ENCODE measurements at places on chromosomes 3 and 15. TPM values are rescaled to one million over a fixed set of nuclear protein-coding genes. Genes with fewer than 3 reads are reported as not detected.

- H3K27ac ChIP-seq = peak overlapping the region; percentile 66
- H3K4me1 ChIP-seq = peaks cover 3% of the 10 kb centered on the region
- H3K36me3 ChIP-seq = peaks cover 2% of the 10 kb centered on the region
- H3K4me3 ChIP-seq = peak overlapping the region; percentile 83
- DNase-seq = no peak
Observed at GRCh38 chr15:64092864-64093626, 593 bp downstream of the CIAO2A start.

GRCh38 chr15:63044645-63045464, 2.3 kb downstream of the TPM1 start:
- peak overlapping the region; percentile 20 for H3K27ac ChIP-seq
- DNase-seq = no peak
- peaks cover 35% of the 10 kb centered on the region for H3K4me1 ChIP-seq
- H3K36me3 ChIP-seq = peaks cover 8% of the 10 kb centered on the region

DNA sequence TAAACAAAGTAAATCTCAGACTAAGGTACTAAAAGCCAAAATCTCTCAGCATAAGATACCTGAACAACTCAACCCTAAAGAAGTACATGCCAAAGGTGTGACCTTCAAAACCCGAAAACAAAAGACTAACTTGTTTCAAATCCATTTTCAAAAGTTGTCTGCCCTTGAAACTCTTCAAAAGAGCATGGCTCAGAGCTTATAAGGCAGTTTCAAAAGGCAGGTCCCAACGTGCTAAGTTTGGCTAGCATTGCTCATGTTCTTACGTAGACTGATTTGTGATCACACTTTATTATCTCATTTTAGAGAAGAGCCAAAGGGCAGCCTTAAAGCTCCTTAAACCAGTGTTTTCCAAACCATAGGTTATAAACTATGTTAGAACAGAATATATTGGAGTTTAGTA, 112.2 kb downstream of the FEZF2 start:
- no peak overlapping the region for H3K4me3 ChIP-seq
- no peaks in the 10 kb centered on the region for H3K4me1 ChIP-seq
- no peak for DNase-seq

- no peak for DNase-seq
- no peak overlapping the region for H3K4me3 ChIP-seq
- H3K27me3 ChIP-seq = no peaks in the 10 kb centered on the region
- H3K36me3 ChIP-seq = no peaks in the 10 kb centered on the region
Observed at GRCh38 chr3:127215714-127216414, 22.9 kb downstream of the PRR23E start.

DNA sequence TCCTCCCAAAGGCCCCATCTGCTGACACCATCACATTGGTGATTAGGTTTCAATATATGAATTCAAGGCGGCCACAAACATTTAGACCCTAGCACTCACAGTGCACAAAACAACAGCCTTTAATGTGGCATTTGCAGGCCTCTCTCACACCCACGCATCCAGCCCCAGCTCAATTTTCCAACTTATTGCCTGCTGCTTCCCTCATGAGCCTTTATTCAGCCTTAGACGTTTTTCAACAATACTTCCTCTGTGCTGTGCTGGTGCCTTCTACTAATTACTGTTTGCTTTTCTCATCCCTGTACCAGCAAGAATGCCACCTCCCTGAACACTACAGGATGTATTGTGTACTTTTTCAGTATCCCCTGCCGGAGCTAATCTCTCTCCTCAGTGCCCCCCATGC, 334.6 kb downstream of the GABRB3 start:
- H3K27ac ChIP-seq = no peak overlapping the region
- H3K36me3 ChIP-seq = no peaks in the 10 kb centered on the region
- no peak overlapping the region for H3K4me3 ChIP-seq
- no peaks in the 10 kb centered on the region for H3K27me3 ChIP-seq

DNA sequence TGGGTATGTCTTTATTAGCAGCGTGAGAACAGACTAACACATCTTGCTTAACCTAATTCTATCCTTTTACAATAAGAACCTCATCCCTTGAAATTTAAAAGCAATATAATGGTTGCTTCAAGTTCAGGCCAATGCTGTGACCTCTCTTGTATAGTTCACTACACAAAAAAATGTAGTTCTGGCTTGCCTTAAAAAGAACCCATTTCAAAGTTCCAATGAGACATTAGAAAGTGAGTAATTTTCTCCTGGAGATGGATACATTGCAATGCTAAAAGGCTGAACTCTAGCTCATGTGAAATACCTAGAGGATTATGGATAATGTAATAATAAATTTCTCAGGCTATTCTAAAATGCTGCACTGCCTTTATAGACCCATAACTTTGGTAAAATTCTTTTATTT, 47.8 kb downstream of the ATP13A4 start:
- no peak overlapping the region for H3K4me3 ChIP-seq
- no peaks in the 10 kb centered on the region for H3K4me1 ChIP-seq
- no peaks in the 10 kb centered on the region for H3K36me3 ChIP-seq
- no peaks in the 10 kb centered on the region for H3K27me3 ChIP-seq

DNA sequence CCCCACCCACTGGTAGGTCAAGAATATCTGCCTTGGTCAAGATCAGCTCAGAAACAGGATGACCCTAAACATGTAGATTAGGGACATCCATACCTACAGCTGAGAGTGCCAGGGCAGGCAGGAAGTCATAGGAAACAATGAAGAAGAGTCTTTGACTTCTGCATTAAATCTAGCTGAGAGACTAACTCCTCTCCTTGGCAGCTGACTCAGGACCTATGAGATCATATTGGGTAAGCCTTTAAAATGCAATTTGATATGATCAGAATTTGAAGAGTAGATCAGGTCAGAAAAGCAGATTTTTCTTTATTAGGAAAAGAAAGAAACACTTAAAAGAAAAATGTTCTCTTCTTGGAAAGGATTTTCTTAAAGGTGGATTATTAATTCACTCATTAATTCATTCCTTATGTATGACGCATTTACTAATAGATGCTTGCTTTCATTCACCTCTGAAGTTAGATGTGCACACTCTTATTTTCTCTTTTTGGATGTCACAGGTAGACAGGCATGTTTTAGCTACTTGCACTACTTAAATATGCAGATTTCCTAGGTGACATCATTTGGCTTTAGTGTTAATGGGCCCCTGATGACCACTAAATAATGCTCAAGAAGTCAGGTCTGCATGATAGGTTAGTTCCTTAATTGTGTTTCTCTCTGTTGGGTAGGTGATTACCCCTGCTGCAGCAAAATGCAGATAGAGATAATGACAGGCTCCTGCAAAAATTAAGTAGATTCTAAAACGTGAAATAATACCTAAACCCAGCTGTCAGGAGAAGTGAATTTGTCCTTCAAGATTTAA, 35.7 kb upstream of the GSK3B start:
- H3K36me3 ChIP-seq = no peaks in the 10 kb centered on the region
- H3K27ac ChIP-seq = no peak overlapping the region
- DNase-seq = no peak
- no peaks in the 10 kb centered on the region for H3K4me1 ChIP-seq

- H3K27ac ChIP-seq = no peak overlapping the region
- 0 out of 2 replicates have a peak, but pooled peaks cover 4% of the 10 kb centered on the region for H3K4me1 ChIP-seq
- no peaks in the 10 kb centered on the region for H3K27me3 ChIP-seq
- H3K36me3 ChIP-seq = no peaks in the 10 kb centered on the region
Observed at GRCh38 chr15:31228980-31229826, 97.4 kb upstream of the KLF13 start.

- H3K4me1 ChIP-seq = 0 out of 2 replicates have a peak, but pooled peaks cover 4% of the 10 kb centered on the region
- H3K27me3 ChIP-seq = no peaks in the 10 kb centered on the region
- no peak for DNase-seq
- no peak overlapping the region for H3K27ac ChIP-seq
- no peaks in the 10 kb centered on the region for H3K36me3 ChIP-seq
- H3K4me3 ChIP-seq = no peak overlapping the region
Observed at GRCh38 chr3:182521339-182521738, 272.0 kb upstream of the ATP11B start.

DNA sequence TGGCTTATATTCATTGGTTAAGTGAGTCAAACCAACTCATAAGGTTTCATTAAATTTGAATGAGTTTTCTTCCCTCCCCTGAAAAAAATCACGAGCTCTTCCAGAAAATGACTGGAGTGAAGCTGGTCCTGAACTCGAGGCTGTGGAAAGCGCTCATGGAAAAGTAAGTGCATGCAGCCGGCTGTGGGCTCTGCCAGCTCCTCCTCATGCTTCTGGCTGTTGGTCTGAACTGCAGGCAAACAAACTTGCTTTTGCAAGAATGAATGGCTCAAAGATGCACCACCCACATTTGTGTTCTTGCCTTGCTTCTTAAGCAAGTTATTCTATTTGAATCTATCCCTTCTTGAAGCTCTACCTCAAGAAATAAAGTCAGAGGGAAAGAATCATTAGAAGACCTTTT, 6.2 kb downstream of the ETV5 start:
- H3K27ac ChIP-seq = no peak overlapping the region
- H3K4me1 ChIP-seq = peaks cover 4% of the 10 kb centered on the region
- no peaks in the 10 kb centered on the region for H3K27me3 ChIP-seq
- no peak overlapping the region for H3K4me3 ChIP-seq
- H3K36me3 ChIP-seq = no peaks in the 10 kb centered on the region

DNA sequence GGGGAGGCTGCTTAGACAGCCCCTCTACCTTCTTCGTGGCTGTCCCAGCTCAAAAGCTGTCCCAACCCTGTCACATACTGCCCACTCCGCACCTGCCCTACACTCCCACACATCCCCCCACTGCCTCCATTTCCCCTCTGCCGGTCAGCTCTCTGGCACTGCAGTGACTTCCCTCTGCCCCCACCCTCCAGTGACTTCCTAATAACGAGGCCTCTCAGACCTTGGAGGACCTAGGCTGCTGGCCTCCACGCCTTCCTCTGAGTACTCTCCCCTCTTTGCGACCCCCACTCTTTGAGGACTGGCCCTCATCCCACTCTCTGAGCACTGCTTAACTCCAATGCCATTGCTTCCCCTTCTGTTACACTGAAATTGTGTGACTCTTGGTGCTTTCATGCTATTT, 45.3 kb downstream of the KY start:
- no peaks in the 10 kb centered on the region for H3K36me3 ChIP-seq
- no peak overlapping the region for H3K4me3 ChIP-seq
- H3K27me3 ChIP-seq = no peaks in the 10 kb centered on the region
- no peak for DNase-seq
- no peak overlapping the region for H3K27ac ChIP-seq

DNA sequence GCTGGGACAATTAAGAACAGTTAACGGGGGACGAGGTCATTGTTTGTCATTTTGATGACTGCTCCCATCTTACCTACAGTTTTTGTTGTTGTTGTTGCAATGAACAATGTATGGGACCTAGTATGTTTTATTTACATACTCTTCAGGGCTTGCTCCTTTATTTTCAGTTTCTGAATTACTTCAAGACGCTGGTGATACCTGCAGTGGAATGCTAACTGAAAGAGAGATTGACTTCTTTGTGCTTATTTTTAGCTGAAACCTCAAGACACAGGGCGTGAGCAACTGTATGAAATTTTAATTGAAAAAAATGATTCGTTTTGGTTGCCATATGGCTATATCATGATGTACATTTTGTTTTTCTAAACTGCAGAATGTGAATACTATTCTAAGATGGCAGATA, 297.9 kb downstream of the EDEM1 start:
- DNase-seq = no peak
- H3K4me3 ChIP-seq = no peak overlapping the region
- no peaks in the 10 kb centered on the region for H3K4me1 ChIP-seq
- no peaks in the 10 kb centered on the region for H3K36me3 ChIP-seq
- no peaks in the 10 kb centered on the region for H3K27me3 ChIP-seq

DNA sequence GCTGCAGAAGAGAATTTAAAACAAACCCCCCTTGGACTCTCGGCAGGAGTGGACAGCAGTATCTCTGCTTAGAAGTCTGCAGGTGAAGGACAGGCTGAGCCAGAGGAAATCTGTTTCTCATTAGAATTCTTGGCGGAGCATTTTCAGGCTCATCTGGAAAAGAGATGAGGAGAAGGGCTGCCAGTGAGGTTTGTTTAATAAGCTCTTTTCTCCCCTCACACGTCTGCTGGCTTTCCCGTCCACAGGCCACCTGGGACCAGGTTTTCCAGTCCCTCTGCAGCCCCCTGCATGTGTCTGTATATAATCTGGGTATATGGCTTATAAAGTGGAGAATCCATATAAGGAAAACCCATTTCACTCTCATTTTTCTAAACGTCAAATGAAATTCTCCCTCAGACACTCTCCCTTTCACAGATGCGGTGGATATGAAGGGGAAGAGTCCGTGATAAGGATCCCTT, 155.4 kb upstream of the TPM1 start:
- H3K4me3 ChIP-seq = peak overlapping the region; percentile 42
- H3K27me3 ChIP-seq = no peaks in the 10 kb centered on the region
- no peaks in the 10 kb centered on the region for H3K36me3 ChIP-seq
- DNase-seq = peak; percentile 40
- H3K4me1 ChIP-seq = peaks cover 3% of the 10 kb centered on the region

GRCh38 chr3:114848643-114849350, 298.3 kb downstream of the ZBTB20 start:
- H3K27me3 ChIP-seq = no peaks in the 10 kb centered on the region
- H3K36me3 ChIP-seq = no peaks in the 10 kb centered on the region
- no peak overlapping the region for H3K27ac ChIP-seq

- DNase-seq = no peak
- no peak overlapping the region for H3K4me3 ChIP-seq
- no peaks in the 10 kb centered on the region for H3K4me1 ChIP-seq
- no peak overlapping the region for H3K27ac ChIP-seq
- no peaks in the 10 kb centered on the region for H3K36me3 ChIP-seq
- H3K27me3 ChIP-seq = no peaks in the 10 kb centered on the region
Observed at GRCh38 chr3:161215185-161215584, 5.9 kb upstream of the NMD3 start.

GRCh38 chr15:78450285-78450858, 12.4 kb downstream of the IREB2 start:
- no peak for DNase-seq
- H3K4me1 ChIP-seq = no peaks in the 10 kb centered on the region
- H3K27me3 ChIP-seq = no peaks in the 10 kb centered on the region

DNA sequence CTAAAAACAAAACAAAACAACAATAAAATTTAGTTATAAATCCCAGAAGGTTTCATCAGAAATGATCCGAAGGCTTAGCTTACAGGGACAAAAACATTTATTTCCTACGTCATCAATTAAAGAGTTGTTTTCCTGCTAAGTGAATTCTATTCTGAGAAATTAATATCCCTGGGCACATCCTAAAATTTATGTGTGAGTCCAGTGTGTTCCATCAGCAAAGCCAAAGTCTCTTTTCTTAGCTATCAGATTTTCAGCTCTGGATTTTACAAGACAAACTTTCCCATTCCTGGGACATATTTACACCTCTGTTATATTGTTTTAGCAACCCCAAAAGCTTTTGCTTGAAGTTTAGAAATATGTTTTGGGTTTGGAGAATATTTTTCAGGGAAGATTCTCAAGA, 4.4 kb upstream of the TMC3 start:
- no peaks in the 10 kb centered on the region for H3K4me1 ChIP-seq
- H3K4me3 ChIP-seq = no peak overlapping the region
- H3K36me3 ChIP-seq = no peaks in the 10 kb centered on the region
- H3K27ac ChIP-seq = no peak overlapping the region
- H3K27me3 ChIP-seq = no peaks in the 10 kb centered on the region

The CCDC33 gene
- 2.0 TPM for total RNA-seq

The PDCD10 gene
- total RNA-seq = 76.6 TPM

The MSL2 gene
- 41.8 TPM for total RNA-seq

The SLC2A2 gene
- not detected for total RNA-seq

The CCR3 gene
- total RNA-seq = not detected

The TGM5 gene
- not detected for total RNA-seq

The GOLGA8S gene
- 0.11 TPM for total RNA-seq

The RARRES1 gene
- 0.71 TPM for total RNA-seq

The DUOX2 gene
- not detected for total RNA-seq

The CYP1A2 gene
- total RNA-seq = not detected
